ENCODE measurements at places on chromosomes 1 and 21. TPM values are rescaled to one million over a fixed set of nuclear protein-coding genes. Genes with fewer than 3 reads are reported as not detected.

The LRRC38 gene
- total RNA-seq: not detected

The PDE9A gene
- total RNA-seq: 2.9 TPM

The TMEM125 gene
- 0.24 TPM for total RNA-seq

The MEX3A gene
- total RNA-seq: 0.63 TPM

The SLC1A7 gene
- total RNA-seq: not detected

The LCE1B gene
- total RNA-seq: not detected
